Iris pigment epithelial cell (primary cell): ENCODE measurements at places on chromosomes 12 and 14.

DNA sequence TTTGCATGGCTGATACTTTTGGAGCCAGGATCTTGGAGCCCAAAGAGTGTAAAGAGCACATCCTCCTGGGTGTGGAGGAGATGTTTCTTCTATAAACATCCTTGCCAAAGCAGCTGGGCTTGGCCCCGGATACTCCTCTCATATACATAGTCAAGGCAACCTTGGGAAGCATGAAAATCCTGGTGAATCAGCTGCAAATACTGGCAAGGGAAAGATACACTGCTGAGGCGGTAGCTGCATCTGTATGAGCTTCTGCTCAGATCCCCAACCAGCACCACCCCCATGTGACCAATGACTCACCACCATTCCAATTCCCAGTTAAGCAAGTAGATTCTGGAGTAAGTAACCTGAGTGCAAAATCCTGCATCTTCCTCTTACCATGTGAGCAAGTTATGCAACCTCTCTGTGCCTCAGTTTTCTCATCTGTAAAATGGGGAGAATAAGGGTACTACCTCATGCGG lies 567.4 kb downstream of the MED13L start:
- peak; percentile 63 for DNase-seq

- no peak for DNase-seq
Observed at GRCh38 chr12:7169951-7170350, 19.5 kb upstream of the PEX5 start.

- DNase-seq, result no peak
Observed at GRCh38 chr14:59959668-59960067, 39.7 kb downstream of the LRRC9 start.

DNA sequence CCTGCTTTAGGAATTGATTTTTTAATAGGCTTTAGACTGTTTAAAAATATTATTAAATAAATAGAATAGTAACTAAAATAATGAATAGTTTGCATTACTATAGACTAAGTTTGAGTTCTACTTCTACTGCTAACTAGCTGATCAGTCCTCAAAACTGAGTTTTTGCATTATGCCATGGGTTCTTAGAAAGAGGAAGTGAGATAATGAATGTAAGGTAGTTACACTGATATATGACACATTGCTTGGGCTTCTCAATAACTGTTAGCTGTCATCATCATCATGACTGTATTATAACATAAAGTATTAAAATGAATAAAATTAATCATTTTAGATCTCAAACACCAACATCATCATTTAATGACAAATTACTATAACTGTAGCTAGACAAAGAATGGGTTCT lies 949.7 kb downstream of the TRHDE start:
- DNase-seq, result no peak

DNA sequence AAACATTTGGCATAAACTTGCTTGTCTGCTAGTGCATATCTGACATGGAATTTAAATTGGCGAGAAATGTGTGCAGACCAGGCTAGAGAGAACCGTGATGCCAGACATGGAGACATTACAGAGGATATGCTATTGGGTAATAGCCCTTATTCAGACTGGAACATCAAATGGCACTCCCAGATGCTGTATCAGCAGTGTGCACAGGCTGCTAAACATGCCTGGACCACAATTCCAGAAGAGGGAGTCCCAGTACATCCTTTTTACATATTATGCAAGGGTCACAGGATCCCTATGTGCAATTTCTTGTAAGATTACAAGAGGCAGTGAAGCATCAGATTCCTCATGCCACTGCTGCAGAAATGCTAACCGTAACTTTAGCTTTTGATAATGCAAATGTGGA lies 354.5 kb upstream of the FOXG1 start:
- peak; percentile 12 for DNase-seq

DNA sequence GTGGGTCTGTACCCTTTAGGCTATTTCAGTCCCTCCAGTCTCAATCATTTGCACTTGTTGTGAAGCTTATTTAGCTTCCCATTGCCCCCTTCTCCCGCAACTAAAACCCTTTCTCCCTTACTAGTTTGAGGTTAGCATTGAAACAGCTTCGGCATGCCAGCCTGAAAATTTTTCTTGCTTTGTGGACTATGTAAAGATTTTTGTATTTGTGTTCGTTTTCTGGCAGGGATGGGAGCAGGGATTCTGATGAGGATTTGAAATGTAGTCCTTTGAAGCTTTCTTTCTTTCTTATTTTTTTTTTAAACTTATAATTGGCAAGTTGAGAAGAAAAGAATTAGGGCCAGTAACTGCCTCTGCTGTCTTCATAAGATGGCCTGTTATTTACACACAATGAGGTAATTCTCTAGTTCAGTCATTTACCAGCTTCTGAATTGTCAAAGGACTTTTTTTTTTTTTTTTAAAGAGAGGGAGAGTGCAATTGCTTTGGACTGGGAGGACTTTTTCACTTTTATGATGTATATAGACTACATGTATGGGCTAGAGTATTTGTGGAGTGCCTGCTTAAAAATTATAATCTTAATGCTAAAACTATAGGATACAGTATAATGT lies 29.0 kb downstream of the PALS1 start:
- DNase-seq, result peak; percentile 28

DNA sequence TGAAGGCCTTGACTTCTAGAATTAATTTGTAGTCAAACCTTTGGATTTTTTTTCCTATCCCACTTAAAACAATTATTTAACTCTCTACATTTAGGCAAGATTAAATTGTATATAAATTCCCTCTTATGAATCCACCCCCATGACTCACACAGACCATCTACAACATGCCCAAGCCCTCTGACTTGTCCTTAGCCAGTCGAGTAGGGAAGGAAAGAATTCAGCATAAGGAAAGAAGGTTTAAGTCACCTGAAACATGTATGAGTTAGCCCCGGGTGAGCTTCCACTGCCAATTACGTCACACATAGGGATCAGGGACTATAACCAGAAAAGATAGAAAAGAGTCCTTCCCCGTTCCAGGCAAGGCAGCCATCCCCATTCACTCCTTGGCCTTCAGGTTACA lies 14.9 kb upstream of the RESF1 start:
- peak; percentile 33 for DNase-seq

GRCh38 chr12:131892711-131893604 lies 1.5 kb upstream of the ULK1 start:
- no peak for DNase-seq

GRCh38 chr12:54439521-54440255 lies 20.6 kb upstream of the ITGA5 start:
- DNase-seq, result peak; percentile 72

- DNase-seq, result no peak
Observed at GRCh38 chr12:50185970-50186663, 18.9 kb upstream of the CERS5 start.

GRCh38 chr14:80695869-80696268 lies 245.7 kb downstream of the CEP128 start:
- no peak for DNase-seq

DNA sequence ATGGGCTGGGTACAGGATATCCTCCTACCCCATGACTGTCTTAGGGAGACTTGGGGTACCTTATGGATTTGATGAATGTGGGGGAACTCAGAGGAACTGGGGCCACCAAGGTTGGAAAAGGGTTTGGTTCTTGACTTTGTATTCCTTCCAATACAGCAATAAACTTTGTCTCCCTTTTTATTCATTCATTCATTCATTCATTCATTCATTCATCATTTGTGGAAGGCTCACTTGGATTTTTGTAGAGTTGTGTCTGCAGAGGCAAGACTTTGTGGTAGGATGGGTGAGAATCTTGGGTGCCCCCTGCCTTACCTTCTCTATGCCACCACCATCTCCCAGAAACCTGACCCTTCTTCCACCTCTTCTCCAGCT lies 21.1 kb downstream of the SOAT2 start:
- DNase-seq, result no peak

DNA sequence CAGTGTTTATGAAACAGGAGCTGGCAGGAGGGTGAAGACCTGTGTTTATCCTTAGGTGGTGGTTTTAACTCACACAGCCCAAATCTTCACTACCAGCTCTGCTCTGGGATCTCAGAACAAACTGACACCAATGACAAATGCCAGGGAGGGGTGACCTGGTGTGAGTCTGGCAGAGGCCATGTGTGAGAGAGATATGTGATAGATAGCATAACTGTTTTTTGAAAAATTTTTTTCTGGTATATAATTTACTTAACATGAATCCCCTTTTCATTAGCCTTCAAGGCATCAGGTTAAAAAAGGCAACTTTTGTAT lies 51.5 kb downstream of the SLC38A4 start:
- no peak for DNase-seq

- no peak for DNase-seq
Observed at GRCh38 chr14:61368114-61368710, 46.8 kb downstream of the PRKCH start.

DNA sequence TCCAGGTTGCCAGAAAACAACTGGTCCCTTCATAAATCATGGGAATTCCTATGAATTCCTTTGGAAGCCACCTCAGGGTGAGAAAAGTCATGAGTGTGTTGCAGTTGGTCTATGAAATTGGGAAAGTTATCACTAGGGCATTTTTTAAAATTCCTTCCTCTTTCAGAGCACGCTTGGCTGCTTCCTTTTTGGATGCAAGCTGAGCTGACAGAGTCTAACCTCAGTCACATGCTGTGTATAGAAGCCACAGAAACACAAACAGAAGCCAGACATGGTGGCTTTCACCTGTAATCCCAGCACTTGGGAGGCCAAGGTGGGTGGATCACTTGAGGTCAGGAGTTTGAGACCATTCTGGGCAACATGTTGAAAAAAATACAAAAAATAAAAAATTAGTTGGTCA lies 21.7 kb upstream of the HELB start:
- DNase-seq, result no peak

- peak; percentile 5 for DNase-seq
Observed at GRCh38 chr12:22656376-22656775, 31.4 kb downstream of the ETNK1 start.

- peak; percentile 55 for DNase-seq
Observed at GRCh38 chr14:52473557-52473956, 78.7 kb downstream of the TXNDC16 start.

DNA sequence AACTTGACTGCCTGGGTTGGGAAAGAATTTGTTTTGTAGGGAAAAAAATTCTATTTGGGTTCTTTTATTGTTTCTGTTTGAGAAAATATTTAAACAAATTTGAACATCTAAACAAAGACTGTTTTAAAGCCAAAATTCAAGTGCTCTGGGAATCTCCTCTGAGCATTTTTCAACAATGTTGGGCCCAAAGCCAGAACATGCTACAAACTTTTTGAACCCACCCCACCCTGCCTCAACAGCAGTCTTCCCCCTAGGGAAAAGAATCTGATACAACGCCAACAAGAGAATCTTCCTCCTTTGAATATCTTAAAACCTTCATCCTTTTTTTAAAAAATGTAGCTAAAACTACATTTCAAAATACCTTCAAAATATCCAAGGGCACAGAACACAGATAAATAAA lies 20.4 kb upstream of the NID2 start:
- no peak for DNase-seq

GRCh38 chr14:71713451-71713850 lies 218.8 kb upstream of the RGS6 start:
- DNase-seq, result no peak

DNA sequence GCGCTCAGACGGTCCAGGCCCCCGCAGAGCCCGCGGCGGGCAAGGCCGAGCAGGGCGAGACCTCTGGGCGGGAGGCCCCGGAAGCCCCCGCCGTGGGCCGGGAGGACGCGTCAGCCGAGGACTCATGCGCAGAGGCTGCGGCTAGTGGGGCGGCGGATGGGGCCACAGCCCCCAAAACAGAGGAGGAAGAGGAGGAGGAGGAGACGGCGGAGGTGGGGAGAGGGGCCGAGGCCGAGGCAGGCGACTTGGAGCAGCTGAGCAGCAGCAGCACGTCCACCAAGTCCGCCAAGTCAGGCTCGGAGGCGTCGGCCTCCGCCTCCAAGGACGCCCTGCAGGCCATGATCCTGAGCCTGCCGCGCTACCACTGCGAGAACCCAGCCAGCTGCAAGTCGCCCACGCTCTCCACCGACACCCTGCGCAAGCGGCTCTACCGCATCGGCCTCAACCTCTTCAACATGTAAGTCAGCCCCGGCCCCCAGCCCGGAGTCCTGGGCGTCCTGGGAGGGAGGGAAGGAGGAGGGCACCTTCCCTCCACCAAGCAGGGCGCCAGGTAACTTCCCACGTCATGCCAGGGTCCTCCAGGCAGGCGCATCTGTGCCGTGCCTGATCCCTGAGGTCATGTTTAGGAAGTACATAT lies 72.4 kb downstream of the IQSEC3 start:
- peak; percentile 52 for DNase-seq
